ENCODE measurements at places on chromosomes 4 and X. TPM values are rescaled to one million over a fixed set of nuclear protein-coding genes. Genes with fewer than 3 reads are reported as not detected.

DNA sequence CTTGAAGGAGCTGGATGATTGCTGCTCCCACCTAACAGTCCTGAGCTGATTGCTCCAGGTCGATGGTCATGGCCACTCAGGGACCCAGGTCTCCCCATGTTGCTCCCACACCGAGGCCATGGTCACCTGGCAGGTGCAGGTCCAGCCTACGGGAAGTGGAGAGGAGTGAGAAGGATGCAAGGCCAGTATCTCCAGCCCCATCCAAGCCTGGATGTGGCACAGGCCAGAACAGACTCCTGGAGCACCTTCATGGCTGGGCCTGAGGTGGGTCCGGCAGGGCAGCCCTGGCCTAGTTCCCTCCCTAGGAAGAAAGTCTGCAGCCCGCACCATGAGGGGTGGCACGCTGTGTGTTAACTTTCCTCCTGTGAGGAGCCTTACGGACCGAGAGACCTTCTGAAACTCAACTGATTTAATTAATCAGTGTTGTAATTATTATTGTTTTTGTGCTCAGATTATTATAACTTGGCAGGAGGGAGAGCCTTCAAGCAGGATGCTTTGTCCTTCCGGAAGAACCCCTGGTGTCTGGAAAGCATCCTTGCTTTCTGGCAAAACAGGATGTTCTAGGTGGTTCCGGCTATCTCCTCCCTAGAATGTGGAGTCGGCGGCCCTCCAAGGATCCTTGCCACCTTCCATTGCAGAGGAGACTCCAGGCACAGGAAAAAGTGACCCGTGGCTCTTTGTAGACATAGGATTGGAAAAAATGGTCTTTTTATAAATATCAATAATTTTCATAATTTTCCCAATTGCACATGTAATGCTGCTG is 92.3 kb upstream of the ADRA2C start:
- DNase-seq = no peak

DNA sequence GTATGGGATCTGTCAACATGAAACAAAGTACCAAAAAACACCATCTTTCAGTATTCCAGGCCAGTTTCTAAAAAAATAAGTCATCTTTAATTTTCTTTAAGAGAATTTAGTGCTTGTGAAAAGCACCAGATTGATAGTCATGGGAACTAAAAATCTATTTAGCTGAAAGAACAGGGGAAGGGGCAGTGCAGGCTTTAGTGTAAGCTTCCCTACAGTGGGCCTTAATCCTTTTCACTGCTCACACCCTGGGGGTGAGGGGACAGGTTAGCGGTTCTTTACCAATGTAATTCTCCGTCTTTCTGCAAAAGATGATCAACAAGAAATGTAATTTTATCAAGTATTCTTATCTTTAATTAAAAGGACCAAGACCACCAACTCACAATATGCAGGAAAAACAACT is 47.1 kb downstream of the CHIC2 start:
- no peak for DNase-seq

GRCh38 chrX:19874391-19875049 is 12.9 kb downstream of the SH3KBP1 start:
- DNase-seq = no peak

GRCh38 chrX:41594634-41595033 is 94.1 kb upstream of the GPR34 start:
- no peak for DNase-seq

DNA sequence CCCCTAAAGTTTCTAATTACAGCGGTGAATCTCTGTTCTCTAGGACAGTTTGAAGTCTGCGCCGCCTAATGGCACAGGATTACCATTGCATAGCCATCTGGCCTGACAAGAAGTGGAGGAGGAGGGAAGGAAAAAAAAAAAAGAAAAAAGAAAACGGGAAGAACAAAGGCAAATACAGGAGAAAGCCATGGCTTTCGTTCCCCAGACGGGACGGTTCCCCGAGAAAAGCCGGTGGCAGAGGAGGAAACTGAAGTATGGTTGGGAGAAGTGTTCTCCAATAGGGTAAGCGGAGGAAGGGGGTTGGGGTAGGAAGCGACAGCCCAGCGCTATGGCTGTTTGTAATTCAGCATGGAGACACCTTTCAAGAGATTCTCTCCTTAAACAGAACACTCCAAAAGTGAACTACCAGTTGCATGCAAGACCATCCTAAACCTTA is 80.8 kb downstream of the HMGN5 start:
- peak; percentile 57 for DNase-seq

GRCh38 chrX:65745992-65746391 is 78.5 kb downstream of the MSN start:
- DNase-seq = no peak

DNA sequence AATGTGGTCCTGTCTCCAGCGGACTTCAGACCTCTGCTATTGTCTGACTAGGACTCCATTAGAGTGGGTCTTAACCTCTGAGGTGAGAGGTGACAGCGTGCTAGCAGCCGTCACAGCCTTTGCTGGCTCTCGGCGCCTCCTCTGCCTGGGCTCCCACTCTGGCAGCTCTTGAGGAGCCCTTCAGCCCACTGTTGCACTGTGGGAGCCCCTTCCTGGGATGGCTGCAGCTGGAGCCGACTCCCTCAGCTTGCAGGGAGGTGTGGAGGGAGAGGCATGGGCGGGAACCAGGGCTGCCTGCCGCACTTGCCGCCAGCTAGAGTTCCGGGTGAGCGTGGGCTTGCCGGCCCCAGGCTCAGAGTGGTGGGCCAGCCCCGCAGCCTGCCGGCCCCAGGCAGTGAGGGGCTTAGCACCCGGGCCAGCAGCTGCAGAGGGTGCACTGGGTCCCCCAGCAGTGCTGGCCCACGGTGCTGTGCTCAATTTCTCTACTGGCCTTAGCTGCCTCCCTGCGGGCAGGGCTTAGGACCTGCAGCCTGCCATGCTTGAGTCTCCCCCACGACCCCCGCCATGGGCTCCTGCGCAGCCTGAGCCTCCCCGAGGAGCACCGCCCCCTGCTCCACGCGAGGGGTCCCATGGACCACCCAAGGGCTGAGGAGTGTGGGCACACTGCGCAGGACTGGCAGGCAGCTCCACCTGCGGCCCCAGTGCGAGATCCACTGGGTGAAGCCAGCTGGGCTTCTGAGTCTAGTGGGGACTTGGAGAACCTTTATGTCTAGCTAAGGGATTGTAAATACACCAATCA is 163.4 kb upstream of the ITM2A start:
- no peak for DNase-seq

DNA sequence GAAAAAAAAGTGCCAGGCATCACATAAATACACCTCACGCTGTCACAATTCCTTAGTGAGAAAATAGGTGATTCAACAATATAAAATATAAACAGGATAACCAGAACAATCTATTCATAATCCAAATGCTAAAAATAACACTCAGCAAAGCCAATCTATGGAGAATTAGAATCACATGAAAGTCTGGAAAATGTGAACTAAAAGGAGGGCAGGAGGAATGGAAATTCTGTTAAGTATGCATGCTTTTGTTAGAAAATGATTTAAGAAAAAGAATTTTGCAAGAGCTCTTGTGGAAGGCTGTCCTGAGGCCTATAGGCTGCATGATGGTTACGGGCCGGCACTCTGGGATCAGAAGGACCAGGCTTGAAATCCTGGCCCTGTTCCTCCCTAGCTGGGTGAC is 70.6 kb upstream of the PROM1 start:
- no peak for DNase-seq

Gene PCSK1N
- 3.2 TPM for total RNA-seq

Gene TMEM187
- total RNA-seq = not detected

Gene GAGE1
- not detected for total RNA-seq

Gene PF4V1
- not detected for total RNA-seq

Gene RAB28
- total RNA-seq = 18.6 TPM

Gene GALNTL6
- not detected for total RNA-seq

Gene GC
- total RNA-seq = not detected
